ENCODE measurements at places on chromosomes 11 and 22.
A peak's percentile ranks its signal among the peaks of the same experiment; 100 is the strongest.

GRCh38 chr11:128335729-128336128 lies 251.6 kb downstream of the ETS1 start:
- DNase-seq: no peak

DNA sequence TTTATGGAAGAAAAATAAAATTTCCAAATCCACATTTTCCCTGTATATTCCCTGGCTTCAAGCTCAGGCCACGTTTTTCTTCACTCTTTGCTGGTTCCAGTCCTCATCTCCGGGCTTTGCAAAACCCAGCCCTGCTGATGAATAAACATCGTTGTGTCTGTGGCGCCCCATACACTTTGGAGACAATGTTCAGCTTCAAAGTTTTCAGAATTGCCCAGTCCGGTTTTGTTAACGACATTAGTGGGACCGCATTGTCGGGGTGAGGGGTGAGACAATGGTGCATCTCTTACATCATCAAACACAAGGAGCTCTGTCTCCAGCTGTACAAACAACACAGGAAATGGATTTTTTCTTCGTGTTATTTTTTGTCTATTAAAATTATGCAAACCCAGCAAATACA lies 53.4 kb upstream of the HTATIP2 start:
- no peak for DNase-seq

DNA sequence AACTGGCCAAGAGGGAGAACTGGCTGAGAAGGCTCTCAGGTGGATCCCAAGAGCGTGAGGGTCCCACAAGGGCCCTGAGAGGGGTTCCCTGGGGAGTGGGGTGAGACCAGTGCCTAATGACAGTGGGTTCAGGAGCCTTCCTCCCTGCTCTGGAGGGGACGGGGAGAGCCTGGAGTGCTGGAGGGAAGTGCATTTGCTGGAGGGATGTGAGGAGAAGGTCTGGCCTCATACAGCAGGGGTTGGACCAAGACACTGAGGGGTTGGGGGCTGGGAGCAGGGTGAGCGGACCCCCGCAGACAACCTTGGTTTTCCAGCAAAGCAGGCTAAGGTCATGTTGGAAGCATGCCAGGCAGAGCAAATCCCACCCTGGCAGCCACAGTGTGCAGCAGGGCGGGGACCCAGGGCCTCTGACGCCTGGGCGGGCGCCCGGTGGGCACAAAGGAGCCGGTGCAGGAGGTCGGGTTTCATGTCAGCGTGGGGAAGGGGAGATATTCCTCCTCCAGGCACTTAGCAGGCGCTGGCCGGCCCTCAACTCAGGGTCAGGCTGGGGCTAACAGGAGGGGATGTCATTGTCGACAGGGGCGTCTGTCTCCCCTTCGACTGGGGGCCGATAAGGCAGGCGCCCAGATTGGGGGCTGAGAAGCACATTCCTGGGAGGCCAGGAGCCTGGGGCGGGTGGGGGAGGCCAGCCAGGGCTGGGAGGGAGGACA lies 3.1 kb upstream of the DERL3 start:
- DNase-seq: no peak

- no peak for DNase-seq
These were observed 104.7 kb upstream of the CLMP start for GRCh38 chr11:123299721-123300120.

DNA sequence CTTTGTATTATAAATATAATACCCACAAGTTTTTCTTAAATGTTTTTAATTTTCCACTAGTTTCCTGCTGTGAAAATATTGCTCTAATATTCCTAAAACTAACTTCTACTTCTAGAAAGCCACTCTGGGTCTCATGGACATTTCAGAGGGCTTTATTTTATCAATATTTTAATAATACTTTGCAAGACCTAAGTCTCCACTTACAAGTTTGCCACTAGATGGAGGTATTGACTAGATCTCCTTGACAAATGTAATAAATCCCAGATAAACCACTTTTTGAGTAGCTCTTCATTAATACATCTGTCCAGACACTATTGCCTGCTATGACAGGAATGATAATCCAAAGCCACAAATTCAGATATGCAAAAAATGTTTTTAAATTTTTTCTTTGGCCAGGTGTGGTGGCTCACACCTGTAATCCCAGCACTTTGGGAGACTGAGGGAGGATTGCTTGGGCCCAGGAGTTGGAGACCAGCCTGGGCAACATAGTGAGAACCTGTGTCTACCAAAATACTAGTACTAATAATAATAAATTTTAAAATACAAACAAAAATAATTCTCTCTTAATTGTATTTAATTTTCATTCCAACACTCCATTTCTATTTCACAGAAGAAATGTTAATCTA lies 3.5 kb upstream of the ACAT1 start:
- DNase-seq: peak; percentile 84

- DNase-seq: no peak
These were observed 54.7 kb downstream of the MICAL3 start for GRCh38 chr22:17969701-17970113.

GRCh38 chr11:36565031-36565610 lies 2.7 kb upstream of the RAG1 start:
- no peak for DNase-seq

GRCh38 chr11:62909107-62909894 lies 11.9 kb downstream of the CHRM1 start:
- DNase-seq: peak; percentile 66

DNA sequence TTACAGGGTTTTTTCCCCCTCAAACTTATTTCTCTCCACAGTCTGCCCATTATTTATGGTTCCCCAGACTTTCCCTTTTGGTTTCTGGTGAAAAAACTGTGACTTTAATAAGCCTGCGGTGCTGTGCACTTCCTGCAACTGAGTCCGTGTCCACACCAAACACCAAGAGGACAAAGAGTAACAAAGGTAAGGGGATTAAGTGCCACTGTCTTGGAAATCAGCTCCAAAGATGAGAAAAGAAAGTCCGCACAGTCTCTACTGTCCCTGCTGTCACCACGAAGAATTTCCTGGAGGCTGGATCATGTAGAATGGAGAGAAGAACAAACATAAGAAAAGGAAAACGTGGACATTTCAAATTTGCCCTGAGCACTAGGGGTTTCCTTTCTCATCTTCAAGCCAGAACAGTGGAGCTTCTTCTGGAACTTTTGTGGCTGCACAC lies 17.9 kb upstream of the PRAME start:
- no peak for DNase-seq

- no peak for DNase-seq
These were observed 40.5 kb downstream of the TPCN2 start for GRCh38 chr11:69089258-69089657.

- no peak for DNase-seq
These were observed 18.5 kb upstream of the SLC25A1 start for GRCh38 chr22:19196841-19197612.

DNA sequence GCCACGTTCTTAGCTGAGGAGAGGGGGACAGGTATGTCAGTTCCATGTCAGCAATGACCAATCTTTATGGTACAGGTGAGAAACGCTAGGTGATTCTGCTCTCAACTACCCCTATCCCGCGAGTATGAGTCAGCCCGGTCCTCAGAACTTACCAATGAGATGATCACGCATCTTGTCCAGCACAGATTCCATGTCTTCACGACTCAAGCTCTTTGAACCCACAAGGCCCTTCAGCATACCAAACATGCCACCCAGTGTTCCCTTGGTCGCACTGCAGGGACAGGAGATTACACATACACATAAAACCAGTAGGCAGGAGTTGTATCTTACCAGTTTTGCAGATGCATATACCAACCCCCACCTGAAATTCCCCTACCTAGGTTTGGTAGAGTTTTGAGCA lies 2.9 kb downstream of the SRPRA start:
- DNase-seq: no peak

GRCh38 chr11:120168108-120168959 lies 30.4 kb upstream of the TRIM29 start:
- DNase-seq: no peak

DNA sequence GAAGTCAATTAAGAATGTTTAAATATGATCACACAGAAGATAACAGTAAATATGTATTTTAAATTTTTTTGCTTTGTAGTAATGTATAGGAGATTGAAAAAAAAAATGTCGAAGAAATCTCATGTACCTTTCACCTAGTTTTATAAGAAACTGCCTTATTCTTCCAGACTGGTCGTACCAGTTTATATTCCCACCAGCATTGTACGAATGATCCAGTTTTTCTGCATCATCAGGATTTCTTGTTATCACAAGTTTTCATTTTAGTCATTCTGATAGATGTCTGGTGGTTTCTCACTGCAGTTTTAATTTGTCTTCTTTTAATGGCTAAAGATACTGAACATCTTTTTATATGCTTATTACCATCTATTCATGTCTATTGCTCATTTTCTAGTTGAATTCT lies 101.8 kb upstream of the CTSC start:
- DNase-seq: no peak

DNA sequence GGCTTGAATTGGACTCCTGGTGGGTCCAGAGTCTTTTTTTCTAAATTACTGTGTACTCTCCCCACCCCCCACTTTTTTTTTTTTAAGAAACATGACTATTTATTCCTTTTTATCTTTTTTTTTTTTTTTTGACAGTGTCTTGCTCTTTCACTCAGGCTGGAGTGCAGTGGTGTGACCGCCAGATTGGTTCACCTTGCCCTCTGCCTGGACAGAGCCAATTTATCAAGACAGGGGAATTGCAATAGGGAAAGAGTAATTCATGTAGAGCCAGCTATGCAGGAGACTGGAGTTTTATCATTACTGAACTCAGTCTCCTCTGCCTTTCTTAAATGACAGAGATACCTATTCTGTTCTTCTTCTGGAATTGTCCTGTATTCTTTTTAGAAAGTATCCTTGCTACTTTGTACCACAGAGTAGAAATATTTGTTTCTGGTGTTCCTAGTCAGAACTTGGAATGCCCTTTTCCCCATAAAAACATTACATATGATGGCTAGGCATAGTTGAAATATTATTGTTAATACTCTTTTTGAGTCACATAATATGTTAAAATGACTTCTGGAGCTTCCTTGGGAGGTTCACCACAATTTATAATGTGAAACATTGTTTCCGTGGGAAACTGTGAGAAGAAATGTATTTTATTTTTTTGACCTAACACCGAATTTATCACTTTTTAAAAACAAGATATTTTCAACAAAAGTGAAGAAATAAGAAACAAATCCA lies 95.6 kb downstream of the UVRAG start:
- no peak for DNase-seq

- peak; percentile 62 for DNase-seq
These were observed 7.2 kb downstream of the TMEM86A start for GRCh38 chr11:18705651-18706281.
